ENCODE measurements at places on chromosomes 3 and 15.

GRCh38 chr3:72343078-72343477 lies 505.2 kb downstream of the SHQ1 start:
- DNase-seq = no peak

- no peak for DNase-seq
These were observed 122.7 kb upstream of the RASGRP1 start for GRCh38 chr15:38687340-38687739.

DNA sequence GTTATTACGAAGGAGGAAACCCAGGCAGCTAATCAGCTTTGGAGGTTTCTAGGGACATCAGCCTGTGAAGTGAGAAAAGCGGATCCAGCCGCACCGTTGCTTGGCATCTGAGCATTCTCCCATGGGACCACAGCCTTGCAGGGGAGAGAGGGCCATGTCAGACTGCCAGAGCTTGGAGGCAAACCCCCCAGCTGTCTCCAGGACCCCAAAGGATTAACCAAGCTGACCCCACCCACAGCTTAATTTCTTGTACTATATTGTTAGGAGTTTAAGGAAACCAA lies 5.1 kb downstream of the IGDCC3 start:
- no peak for DNase-seq

DNA sequence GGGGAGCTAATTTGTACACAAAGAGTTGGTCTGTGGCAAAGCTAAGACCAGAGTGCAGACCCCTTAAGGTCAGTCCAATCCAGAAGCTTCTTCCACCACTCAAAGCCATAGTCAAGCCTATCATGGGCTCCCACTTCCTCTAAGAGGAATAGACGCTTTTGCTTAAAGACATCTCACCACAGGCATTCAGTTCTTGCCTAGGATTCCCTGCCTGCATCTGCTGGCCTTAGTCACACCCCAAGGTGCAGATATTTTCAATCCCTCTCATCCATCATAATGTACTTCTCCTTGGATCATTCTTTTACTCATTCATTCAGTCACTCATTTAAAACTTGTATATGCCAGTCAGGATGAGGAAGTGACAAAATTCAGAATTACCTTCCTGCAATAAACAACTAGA lies 179.6 kb upstream of the STT3B start:
- no peak for DNase-seq

GRCh38 chr3:100449214-100449613 lies 43.2 kb upstream of the TMEM45A start:
- no peak for DNase-seq

DNA sequence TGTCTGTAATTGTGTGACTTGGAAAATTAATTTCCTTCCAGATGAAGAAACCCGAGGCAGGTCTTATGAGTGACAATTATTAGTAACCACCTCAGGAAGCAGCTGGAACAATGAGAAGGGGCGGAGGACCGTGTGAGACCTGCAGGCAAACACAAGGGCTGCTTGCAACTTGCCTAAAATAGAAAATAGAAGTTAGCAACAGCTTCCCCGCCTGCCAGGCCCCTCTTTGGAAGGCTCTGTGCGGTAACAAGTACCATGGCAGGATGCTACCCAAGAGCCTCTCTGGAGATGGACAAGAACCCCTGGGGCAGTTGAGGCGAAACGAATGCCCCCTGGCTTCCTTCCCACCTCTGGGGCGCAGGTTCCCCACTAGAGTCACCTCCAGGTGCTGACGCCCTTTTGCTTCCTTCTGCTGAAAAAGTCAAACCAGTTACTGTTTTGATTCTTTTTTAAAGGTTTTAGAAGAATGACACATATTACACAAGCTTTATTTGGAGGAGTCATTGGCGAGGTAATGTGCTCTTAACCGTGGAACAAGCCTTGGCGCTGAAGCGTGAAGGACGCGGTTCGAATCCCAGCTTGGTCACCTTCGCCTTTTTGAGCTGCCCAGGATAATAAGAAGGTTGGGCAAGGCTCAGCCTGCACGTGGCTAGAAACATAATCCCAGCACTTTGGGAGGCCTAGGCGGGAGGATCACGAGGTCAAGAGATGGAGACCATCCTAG lies 47.0 kb upstream of the SYNM start:
- no peak for DNase-seq

DNA sequence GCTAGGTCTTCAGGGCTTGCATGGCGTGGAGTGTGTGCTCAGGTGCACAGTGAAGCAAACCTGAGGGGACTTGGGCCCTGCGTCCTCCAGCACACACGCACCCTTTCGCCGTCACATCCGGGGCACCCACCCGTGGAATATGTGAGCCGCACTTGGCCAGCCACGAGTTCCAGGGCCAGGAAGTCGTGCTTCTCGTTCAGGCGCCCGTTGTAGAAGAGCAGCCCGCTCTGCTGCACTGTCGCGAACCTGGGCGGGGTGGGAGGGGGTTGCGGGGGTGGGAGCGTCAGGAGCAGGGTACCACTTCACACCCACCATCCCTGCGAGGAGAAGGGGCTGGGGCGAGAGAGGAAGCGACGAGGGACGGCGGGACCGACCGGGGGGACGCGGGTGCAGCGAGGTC lies 7.1 kb downstream of the CELSR3 start:
- peak; percentile 27 for DNase-seq

- no peak for DNase-seq
These were observed 58.1 kb upstream of the MEF2A start for GRCh38 chr15:99507504-99508310.

GRCh38 chr3:100782348-100782747 lies 73.1 kb downstream of the TFG start:
- no peak for DNase-seq

GRCh38 chr3:674116-674515 lies 418.7 kb upstream of the CNTN6 start:
- DNase-seq = no peak

DNA sequence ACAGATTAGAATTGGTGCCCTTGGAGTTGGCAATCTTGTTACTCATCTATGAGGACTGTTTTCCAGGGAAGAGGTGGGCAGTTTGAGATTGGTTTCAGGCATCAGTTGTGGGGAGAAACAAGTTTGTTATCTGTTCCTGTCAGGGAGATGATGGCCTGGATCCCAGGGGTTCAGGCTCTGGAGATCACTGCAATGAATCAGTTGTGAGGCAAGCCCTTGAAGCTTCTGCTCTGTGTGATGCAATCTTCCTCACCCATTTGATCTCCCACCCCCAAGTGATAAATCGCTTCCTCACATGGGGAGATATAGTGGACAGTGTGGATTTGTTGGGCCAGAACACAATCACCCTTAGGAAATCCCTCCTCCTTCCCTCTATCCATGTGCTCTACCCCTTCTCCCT lies 276.6 kb upstream of the LRTM1 start:
- DNase-seq = no peak

DNA sequence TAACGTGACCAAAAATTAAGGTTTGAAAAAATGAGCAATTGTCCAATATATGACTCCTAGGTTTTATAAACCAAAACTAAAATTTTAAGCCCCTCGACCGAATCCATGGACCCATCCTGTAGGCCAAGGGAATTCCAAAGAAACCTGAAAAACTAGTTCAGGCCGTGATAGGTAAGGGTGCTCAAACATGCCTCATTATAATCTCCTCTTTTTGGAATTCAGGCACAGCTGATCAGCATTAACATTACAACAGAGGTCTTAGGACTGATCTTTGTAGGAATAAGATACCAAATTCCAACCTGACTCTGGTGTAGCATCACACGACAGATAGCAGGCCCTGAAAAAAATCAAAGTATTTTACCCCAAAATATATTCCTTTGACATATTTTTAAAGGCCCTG lies 155.7 kb downstream of the NEK10 start:
- no peak for DNase-seq

DNA sequence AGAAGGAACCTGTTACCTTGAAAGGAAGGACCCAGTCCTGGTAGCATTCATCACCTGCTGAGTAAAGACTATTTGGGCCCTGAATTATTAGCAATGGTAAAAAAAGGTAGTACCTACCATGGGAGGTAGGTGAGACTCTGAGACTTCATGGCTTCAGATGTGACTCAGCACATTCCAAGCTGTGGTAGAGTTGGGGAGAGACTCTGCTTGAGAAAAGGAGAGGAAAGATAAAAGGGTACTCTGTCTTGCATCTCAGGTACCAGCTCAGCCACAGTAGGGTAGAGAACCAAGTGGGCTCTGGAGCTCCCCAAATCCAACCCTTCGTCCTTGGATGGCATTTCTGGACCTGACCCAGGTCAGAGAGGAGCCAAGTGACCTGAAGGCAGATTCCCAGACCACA lies 430.4 kb downstream of the TBL1XR1 start:
- no peak for DNase-seq

DNA sequence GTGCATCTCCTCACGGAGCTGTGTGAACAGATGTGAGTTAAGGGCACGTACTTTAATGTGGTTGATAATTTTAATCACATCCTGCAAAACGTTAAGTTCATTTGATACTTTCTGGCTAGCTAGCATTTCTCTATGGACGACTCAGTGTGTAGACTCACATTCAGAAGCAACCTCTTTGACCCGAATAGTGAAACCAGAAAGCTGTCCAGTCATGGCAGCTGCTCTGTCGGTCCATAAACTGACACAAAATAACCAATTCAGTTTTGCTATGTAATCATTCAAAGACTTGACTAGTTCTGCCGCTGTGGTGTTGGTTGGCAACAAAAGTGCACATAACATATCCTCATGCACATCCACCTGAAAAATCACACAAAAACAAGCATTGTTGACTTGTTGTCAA lies 3.7 kb upstream of the GFM1 start:
- no peak for DNase-seq

- no peak for DNase-seq
These were observed 59.6 kb upstream of the P3H2 start for GRCh38 chr3:190180268-190180667.

DNA sequence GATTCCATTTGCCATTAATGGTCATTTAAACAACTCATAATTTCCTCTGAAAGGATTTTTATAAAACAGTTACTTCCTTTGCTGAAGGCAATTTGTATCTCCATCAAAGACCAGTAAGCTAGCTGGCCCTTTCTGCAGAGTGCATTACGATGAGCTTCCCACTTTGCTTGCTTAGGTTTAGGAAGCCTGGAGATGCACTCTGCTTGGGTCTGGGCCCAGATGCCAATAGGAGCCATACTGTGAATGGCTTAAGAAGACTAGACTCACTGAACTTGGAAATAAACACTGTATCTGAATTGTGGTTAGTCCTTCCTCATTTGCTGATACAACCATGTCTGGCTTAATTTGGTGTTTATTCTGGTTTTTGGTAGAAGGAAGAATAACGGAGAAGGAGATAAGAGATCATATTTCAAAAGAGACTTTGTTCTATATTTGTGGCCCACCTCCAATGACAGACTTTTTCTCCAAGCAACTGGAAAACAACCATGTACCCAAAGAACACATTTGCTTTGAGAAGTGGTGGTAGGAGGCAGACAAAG lies 38.1 kb downstream of the OXNAD1 start:
- no peak for DNase-seq

DNA sequence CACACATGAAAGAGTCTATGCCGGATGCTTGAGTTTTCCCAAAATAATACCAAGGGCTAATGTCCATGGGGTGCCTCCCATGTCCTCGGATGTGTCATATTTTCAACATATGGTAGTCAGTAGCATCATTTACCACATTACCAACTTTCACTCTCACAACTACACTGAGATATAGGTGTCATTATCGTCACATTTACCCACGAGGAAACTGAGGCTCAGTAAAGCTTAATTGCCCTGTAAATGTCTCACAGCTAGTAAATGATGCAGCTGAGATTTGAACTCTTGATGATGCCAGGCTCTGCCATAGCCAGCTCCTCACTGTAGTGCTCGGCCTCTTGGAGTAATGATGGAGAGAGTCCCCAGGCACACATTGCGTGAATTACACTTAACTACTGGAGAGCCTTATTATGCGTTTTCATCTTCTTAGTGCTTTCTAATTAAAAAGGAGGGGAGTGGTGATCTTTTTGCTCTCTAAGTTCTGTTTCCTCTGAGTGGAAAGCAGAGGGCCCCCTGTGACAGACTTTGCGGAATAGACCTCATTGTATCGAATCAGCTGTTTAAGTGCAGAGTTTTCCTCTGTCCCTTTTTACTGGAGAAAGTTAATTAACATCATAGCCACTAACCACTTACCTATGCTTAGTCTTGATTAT lies 142.0 kb upstream of the SLCO3A1 start:
- no peak for DNase-seq

- no peak for DNase-seq
These were observed 1.4 kb upstream of the IL17RC start for GRCh38 chr3:9915254-9916141.

DNA sequence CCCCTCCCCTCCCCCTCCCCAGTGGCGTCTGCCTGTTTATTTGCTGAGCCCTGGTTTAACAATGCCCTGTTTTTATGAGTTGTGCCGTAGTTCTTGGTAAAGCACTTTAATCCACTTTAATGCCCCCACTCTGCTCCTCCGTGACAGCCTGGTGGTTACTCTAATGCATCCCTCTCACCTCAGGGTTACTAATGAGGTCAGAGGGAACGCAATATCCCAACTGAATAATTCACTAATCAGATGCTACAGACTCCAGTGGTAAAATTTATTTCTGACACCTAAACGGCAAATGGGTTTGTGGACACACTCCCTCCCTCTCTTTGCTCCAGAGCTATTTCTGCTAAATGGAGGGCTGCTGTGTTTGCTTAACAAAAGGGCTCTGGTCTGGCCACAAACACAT lies 26.1 kb upstream of the NTRK3 start:
- DNase-seq = no peak

DNA sequence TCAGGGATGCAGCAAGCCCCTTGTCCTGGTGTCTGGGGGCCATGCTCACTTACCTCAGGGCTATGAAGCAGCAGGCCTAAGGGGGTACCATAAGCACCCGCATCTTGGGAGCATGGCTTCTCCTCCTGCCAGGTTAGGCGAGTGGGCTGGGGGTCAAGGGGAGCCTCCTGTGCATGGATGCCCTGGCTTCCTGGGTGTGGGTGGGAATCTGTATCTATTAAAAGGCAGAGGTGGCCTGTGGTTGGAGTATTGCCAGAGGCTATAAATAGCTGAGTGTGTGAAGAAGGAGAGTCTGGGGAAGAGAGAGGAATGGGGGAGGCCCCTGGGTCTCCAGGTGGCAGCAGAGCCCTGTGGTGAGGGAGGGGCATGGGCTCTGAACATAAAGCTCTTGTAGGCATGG lies 19.5 kb downstream of the ACVR2B start:
- DNase-seq = no peak

DNA sequence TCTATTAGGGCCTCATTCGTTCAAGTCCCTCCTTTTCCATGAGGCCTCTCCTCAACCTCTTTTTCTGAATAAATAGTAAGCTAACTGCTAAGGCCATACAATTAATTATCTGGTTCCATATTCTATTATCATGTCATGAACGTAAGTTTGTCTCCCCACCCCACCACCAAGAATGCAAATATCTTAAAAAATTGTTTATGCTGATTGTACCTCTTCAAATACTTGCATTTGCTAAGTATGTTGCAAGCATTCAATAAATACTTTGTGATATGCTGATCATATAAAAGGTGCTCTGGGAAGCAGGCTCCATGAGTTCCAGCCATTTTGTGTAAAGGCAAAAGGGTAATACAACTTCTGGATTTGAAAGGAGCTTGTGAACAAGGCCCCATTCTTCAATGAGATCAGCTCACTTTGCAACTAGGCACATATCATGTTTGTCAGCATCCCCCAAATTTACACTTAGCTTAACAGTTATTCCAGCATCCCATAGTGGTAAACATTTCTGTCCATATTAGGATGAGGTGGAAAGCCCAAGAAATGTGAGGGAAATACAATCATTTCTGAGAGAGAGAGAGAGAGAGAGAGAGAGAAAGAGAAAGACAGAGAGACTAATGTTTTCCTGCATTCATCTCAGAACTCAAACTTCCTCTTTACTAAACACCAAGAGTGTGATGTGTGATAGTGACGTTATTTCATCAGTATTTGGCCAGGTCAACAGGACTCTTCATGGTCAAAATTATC lies 33.2 kb downstream of the SLC12A8 start:
- no peak for DNase-seq

- no peak for DNase-seq
These were observed 416.5 kb upstream of the TGFBR2 start for GRCh38 chr3:30189900-30190299.

- DNase-seq = no peak
These were observed 679.0 kb upstream of the DPPA4 start for GRCh38 chr3:110016235-110016815.
